ENCODE measurements at places on chromosomes 3 and 15.

DNA sequence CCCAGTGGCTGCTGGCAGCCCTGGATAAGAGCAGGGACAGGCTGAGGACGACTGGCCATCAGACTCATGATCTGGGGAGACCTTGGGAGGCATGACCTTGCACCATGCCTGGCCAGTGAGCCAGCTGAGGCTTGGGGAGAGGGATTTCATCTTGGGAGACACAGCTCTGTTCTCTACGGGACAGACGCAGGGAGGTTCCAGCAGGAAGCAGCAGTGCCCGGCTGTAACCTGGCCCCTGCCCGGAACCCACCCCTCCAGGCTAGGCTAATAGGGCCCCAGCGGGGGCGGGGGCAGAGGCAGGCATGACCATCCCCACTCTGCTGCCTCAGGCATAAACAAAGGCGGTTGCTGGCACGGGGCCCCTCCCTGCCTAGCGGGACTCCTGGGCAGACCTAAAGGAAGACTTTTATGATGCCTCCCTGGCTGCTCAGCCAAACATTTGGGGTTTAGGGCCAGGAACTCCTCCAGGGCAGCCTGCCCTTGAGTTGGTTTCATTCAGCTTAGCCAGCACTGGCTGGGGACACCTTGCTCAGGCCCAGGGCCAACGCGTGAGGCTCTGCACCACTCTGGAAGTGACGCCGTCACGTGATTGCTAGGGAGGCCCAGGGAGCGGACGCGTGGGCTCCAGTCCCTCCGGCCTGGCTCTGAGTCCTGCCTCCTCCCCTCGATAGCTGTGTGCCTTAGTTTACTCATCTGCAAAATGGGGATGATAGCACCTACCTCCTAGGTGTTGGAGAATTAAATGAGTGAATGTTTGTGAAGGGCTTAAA is 27.6 kb downstream of the HDAC11 start:
- DNase-seq: no peak

- DNase-seq: no peak
Observed at GRCh38 chr15:50378776-50379175, 23.8 kb upstream of the GABPB1 start.

GRCh38 chr3:17836092-17836491 is 93.7 kb upstream of the TBC1D5 start:
- no peak for DNase-seq

DNA sequence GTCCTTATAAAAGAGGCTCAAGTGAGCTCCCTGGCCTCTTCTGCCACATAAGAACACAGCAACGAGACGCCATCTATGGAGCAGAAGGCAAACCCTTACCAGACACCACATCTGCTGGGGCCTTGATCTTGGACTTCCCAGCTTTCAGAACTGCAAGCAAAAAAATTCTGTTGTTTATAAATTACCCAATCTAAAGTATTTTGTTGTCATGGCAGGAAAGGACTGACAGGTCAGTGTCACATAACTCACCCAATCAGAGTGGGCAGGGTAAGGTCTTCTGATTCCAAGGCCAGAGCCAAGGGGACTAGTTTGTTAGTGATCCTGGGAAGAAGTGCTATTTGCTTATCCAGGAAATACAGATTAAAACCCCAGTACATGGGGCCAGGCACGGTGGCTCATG is 98.9 kb downstream of the HMG20A start:
- no peak for DNase-seq

GRCh38 chr3:187236962-187237361 is 39.7 kb downstream of the RTP1 start:
- no peak for DNase-seq

- no peak for DNase-seq
Observed at GRCh38 chr3:12541625-12542024, 3.7 kb downstream of the MKRN2OS start.

DNA sequence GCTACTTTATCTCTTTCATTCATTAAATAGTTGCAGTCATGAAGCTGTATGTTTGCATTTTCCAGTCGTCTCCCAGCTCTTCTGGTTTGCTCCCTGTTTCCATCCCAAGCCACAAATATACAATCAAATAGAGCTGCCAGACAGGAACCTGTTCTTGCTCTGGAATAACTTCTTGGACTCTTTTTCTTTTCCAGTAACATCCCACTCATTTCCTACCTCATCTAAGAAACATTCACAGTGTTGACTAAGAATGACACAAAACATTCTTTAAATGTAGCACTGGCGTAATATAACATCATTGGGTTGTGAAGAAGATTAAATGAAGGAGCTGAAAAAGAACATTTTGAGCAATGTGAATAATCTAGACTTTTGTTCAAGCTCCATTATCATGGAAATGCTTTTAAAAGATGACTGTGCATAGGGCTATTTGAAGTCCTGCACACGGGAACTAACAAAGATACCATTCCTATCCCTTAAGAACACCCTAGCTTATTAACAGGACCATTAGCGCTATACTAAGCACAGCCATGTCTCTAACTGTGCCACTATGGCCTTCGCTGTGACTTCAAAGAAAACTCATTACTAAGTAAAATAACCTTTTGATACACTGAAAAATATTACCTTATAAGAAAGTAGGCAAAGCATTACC is 574.0 kb downstream of the NAALADL2 start:
- no peak for DNase-seq

DNA sequence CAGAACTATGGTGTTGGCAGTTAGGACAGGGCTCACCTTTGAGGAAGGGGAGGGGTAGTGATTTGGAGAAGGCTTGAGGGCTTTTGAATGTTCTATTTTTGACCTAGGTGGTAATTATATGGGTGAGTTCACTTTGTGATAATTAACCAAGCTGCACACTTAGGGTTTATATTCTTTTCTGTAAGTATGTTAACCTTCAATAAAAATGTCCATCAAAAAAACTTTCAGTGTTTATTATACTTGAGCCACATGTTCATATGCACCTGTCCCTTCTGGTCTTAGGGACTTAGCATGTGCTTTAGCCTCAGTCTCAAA is 28.4 kb downstream of the PDE8A start:
- no peak for DNase-seq

DNA sequence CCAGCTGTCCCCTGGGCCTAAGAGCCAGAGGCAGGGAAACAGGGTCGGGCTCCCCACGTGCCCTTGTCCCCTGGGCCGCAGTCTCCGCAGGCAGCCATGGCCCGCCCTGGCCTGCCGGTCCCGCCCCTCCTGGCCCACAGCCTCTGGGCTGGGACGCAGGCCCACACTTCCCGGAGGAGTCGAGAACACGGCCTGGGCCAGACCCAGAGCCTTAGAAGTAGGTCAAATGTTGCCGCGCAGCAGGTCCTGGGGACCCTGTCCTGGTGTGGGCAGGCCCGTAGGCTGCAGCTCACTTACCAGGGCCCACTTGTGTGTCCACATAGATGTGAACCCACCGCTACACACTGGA is 4.3 kb upstream of the MYL3 start:
- no peak for DNase-seq

DNA sequence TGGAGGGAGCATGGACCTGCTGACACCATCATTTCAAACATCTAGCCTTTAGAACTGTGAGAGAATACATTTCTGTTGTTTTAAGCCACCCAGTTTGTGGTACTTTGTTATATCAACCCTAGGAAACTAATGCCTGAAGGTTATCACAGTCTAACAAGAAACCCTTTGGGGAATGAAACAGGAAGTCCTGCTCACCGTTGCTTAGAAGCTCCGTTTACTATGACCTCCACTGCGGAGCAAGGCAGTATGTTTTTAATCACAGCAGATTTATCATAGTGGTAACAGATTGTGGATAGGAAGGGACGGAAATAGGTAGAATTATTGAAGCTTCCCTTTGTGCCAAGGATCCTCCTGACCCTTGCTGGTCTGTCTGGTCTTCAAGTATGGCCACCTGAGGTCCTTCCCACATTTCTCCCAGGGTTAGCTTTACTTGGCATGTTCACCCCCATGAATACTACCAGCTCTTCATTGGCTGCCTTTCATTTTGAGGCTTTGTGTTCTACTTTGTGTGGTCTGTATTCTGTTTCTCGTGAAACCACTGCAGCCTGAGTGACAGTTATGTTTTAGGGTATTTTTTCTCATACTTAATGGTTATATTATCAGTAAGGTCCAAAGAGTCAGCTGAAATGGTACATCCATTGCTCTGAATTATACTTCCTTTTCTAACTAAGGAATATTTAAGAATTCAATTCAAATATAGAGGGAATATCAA is 201.6 kb downstream of the CHST2 start:
- no peak for DNase-seq

DNA sequence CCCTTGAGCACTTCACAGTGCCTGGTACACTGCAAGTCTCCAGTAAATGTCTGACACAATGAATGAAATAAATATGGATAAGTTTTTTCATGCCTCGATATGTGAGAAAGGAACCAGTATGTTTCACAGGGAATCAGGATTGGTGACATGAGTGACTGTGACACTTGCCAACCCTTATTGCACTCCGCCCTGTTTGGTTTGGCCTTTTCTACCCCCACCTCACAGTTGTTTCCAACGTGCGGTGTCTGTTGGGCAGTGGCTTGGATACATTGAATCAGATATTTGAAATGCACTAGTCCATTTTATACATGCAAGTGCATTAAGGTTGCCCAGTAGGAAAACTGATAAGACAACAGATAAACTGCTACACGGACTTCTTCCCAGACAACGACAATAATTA is 2.0 kb downstream of the NPHP3 start:
- DNase-seq: no peak

DNA sequence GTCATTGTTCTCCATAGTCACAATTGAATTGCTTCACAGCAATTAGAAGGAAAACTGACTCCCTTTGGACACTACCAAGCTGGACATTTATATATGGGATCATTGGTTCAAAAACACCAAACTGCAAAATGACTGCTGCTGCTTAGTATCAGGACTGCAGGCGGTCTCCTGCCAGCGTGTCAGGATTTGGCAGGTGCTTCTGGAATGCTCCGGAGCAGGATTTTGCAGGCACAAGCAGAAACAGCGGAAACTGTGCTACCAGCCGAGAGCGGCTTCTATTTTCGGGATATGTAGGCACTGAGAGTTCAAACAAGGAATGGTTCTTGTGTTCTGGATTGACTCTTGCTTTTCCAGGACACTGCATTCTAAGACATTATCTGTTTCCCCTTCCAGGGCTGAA is 95.5 kb downstream of the SSR3 start:
- DNase-seq: no peak

GRCh38 chr3:21390856-21391255 is 360.2 kb downstream of the ZNF385D start:
- no peak for DNase-seq

DNA sequence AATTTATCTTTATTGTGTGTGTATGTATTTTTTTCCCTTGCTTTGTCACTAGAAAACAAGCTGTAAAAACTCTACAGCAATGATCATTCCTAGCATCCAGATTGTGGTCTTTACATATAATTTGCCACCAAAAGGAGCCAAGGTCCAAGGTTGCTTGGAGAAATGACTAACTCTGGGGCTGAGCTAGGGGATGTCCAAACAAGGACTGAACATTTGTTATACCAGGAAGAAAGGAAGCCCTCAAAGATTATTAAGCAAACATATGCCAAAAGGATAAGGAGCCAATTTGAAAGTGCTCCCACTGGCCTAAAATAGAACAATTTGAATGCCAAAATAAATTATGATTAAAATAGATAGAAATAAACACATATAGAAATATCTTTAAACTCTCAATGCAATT is 293.3 kb downstream of the ZIC1 start:
- DNase-seq: no peak

- no peak for DNase-seq
Observed at GRCh38 chr3:168493412-168494205, 397.9 kb upstream of the GOLIM4 start.

GRCh38 chr15:32674681-32675080 is 33.2 kb downstream of the SCG5 start:
- no peak for DNase-seq

DNA sequence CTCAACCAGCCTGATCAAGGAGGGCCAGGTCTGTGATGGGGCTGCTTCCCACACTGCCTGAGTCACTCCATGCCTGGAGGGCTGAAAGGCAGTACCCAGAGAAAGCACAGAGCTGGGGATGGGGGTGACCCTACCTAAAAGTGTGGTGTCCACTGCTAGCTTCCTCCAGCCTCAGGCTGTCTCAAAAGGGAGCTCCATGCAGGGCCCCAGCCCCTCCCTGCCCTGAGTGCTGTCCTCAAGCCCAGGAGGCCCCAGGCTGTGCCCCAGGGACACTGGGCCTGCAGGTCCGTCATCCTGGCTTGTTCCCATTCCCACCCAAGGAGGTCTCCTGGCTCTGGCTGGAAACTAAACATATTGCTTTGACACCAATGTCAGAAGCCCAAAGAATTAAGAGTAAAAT is 56.8 kb downstream of the ZNF445 start:
- no peak for DNase-seq

DNA sequence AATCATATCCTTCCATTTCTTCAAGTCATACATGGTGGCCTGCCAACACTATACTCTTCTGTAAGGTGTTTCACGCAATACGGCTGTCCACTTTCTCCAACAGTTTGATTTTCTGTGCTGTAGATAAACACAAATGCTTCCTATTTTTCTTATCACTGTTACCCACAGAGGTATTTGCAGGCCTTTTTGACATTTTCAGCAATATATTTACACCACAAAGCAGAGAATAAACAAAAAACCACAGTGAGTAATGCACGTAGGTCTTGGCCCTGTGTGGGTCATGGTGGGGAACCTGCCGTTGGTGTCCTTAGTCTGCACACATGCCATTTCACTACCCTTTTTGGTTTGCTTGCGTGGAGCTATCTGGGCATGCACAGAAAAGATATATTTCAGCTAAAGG is 59.5 kb downstream of the LRRC28 start:
- DNase-seq: no peak

- DNase-seq: no peak
Observed at GRCh38 chr3:190593075-190593474, 79.2 kb downstream of the IL1RAP start.

Data from activated B cell treated with CpG ODN at 0.5 μM for 24 hours (primary cell).